ENCODE measurements at places on chromosomes 13 and 19.
A peak's percentile ranks its signal among the peaks of the same experiment; 100 is the strongest.

DNA sequence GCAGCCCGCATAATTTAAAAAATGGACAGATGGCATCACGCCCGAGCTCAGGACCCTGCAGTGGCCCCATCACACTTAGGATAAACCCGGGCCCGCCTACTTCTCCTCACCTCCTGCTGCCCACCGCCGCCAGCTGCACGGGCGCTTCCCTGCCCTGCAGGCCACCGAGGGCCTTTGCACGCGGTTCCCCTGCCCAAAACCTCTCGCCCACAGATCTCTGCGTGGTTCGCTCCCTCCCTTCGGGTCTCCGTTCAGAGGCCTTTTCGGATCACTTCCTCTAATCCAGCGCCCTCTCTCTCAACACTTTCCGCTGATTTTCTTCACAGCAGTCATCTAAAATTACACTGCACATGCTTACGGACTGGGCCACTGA, 1.8 kb downstream of the SHISA7 start:
- DNase-seq: no peak

DNA sequence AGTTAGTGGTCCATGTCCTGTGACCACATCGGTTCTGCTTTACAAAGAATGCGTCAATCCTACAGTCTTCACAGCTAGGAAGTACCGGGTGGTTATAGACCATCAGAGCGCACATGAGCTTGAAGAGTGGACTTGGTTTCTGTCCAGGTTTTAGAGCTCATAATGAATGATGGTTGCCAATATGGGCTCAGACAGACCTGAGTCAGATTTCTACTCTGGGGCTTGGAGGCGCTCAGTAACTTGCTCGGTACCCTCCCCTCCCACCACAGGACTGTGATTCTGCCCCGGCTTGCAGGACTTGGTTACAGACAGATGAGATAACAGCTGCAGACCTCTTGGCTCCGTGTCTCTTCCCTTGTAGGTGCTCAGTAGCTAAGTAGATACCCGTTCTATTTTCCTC, 284.7 kb downstream of the TSHZ3 start:
- no peak for DNase-seq

DNA sequence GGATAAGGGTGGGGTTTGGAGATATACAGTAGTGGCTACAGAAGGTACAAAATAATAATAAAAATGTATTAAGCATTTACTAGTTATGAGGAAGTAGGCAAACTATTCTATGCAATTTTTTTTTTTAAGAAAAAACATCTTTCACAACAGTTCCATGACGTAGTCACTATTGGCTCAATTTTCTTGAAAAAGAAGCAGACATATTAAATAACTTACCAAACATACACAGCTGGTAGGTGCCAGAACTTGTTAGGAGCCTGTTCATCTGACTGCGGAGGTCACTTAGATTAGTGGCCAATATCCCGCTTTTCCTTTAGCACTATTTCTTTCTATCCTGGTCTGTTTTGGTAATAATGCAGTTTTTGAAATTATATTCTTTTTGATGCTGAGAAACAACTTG, 593.5 kb downstream of the KCTD12 start:
- no peak for DNase-seq

DNA sequence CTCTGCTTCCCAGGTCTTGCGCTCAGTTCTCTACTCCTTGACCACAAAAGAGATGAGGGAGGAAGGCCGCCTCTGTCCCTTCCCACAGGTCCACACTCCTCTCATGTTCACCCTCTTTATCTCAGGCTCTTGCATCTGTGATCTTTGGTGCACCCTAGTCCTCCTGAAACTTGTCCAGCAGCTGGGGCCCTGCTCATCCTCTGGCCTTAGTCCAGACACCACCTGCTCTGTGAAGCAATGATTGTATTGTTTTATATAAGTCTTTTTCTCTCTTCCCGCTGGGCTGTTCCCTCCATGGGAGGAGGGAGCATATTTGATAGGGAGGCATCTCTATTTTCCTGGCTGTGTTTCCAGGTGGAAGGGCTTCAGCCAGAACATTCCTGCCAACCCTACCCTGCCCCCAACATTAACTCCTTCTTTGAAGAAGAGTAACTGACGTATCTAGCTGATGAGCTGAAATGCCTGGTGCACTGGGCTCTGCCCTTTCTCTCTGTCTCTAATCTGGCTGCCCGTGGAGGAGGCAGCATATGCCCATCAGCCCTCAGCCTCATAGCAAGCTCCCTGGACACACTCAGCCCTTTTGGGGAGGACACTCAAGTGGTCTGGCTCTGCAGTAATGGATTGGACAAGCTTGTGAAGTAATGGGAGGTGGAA, 38.2 kb upstream of the SIAH3 start:
- no peak for DNase-seq

DNA sequence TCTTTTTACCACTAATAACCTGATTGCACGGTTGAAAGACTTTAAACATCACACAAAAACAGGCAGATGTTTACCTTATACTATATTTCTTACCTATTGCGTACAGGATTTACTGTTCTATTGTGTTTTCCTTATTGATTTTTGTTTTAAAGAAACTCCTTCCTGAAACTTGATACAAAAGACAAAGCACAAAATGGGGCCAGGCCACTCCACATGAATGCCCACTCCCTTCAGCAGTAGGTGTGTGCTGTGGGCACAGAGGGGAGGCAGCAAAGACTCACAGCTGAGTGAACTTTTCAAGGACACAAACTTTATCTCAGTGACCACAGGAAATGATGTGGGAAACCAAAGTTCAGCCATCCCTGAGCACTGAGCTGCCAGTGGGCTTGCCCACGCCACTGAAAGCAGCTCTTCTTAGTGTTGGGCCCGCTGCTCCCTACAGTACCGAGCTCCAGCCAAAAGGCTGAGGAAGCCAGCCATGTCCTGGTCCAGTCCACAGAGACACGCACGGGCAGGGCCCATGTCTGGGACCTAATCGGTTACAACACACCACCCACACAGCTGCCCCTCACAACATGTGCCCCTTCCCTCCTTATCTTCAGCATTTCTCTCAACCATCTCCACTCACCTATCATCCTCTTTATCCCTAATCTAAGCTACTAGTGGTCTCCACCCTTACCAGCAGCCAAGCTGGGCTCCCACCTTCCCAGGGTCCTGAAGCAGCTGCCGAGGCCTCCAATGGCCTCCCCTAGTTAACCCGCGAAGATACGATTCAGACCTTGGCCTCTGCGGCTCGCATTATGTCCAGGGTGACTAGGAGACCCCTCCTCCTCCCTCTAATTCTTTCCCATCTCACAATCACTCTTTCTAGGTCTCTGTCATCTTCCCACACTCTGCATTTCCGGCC, 39.5 kb downstream of the ATP7B start:
- no peak for DNase-seq

DNA sequence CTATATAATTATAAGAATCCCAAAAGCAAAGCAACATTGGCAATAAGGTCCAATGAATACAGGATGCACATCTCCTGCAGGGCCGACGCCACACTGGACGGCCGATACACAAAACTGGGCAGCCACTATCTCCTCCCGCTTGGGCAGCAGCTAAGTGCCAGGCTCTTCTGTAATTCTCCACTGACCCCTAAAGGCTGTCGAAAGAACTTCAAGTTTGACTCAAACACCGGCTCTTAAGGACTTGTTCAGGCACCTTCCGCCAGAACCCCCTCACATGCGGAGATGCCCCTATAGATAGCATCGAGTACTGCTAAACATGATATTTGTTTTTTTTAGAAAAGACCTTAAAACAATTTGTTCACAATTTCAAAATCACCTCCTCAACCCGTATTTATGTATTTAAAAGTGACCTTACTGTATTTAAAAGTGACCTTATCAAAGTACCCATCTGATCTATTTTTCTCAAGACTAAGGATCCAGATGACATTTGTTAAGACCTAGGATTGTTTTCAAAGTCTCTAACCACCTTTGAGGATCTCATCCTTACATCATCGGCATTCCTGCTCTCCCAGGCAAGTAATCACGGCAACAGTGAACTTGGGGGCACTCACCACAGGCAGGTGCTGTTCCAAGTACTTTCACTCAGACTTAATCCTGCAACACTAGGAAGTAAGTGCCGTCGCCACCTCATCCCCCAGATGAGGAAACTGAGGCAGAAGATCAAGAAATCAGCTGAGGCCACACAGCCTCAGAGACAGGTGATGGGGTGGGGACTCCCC, 77.8 kb downstream of the TUBGCP3 start:
- DNase-seq: no peak

- peak; percentile 62 for DNase-seq
Observed at GRCh38 chr19:58181902-58182576, 822 bp upstream of the ZNF274 start.

DNA sequence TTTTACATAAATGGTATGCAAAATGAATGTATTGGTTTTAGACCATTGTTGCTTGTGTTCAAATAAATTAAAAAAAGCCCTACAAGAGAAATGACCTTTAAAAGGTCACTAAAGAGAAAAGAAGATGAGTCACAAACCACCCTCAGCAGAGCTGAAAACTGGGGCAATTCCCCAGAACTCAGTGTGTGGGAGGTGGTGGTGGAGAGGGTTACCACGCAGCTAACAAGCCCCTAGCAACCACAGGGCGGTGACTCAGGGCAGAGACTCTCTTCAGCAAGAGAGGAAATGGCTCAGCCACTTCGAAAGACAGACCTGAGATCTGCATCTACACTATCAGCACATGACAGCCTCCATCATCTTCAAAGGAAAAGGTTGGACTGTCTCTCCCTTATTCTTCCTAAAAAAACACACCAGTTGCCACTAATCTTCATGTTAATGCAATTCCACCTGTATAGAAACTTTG, 29.4 kb upstream of the NDFIP2 start:
- DNase-seq: peak; percentile 76

DNA sequence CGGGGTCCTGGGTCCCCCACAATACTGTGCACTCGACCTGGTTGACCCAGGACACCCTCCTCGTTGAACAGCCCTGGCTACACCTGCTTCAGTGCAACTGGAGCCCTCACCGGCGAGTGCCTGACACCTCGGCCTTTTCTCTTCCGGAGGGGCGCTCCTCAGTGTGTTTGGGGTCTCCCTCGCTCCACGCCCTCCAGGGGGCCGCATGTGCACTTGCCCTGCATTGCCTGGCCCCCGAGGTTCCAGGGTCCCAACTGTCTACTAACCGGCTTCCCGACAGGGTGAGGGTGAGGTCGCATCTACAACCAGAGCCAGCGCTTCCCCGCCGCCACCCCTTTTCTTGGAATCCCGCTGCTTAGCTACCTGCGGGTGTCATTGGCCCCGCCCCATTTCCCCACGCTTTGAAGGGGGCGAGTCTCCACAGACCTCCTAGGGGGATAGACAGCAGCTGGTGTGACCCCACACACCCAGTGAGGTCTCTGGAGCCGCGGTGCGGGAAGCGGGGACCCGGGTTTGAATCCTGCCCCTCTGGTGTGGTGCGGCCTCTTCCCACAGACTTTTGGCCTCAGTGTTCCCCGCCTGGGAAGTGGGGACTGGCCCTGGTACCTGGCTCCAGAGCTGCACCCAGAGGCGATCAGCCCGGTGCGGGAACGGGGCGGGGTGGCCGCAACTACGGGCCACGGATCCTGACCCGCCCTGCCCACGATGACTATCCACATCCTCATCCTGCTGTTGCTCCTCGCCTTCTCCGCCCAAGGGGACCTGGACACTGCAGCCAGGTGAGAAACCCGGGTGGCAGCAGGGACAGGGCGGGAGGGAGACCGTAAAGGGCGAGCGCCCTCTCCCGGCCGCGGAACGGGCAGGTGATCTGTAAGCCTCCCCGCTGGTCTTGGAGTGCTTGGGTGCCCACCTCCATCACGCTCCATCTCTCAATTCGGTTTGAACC, at the start of gene ADM5:
Gene ADM5 (plus strand): TSS at position 462 of the 946 bp plus-strand sequence. CDS start 244 bp downstream, at position 706.
- peak; percentile 61 for DNase-seq

DNA sequence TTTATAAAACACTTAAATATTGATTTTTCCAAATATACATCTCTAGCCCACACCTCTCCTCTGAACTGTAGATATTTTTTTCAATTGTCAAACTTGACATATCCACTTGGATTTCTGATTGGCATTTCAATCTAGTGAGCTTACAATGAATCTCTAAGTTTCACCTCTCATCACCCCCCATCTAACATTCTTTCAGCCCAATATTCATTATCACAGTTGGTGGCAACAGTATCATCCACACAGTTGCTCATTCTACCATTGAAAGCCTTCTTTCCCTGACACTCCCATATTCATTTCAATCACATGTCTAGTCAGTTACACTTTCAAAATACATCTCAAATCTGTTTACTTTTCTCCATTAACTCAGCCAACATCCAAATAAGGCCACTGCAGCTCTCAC, 385.2 kb downstream of the PCDH20 start:
- DNase-seq: no peak

DNA sequence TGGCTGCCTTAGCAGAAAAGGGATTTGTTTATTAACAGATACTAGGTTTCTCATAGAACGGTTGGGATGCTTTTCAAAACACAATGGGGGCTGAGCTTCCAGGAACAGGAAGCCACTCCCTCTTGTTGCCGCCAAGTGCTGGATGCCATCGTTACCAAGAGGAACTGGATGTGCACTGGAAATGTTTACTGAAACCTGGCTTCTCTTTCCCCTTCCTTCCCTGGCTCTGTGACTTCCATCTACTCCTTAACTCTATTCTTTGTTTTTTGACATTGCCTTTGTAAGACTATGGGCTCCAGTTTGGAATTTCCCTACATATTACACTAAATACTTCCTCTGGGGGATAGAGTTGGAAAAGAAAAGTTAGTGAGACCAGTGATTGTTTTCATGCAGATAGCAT, 11.7 kb upstream of the KL start:
- no peak for DNase-seq

GRCh38 chr13:47407808-47408207, 511.0 kb upstream of the HTR2A start:
- DNase-seq: no peak

GRCh38 chr19:35757231-35757748, 461 bp upstream of the HSPB6 start:
- peak; percentile 29 for DNase-seq

DNA sequence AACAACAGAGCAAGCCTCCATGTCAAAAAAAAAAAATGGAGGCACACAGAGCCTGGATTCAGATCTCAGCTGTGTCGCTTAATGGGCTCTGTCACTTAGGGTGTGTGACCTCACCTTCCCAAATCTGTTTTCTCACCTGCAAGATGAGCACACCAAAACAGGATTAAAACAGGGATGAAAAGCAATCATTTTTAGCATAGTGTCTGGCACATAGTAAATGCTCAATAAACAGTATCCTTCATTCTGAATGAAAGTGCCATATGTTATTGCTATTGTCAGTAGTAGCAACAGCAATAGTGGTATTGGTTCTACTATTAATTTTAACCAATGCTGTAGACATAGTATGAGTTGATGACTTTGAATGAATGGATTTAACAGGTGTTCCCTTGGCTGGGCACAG, 23.3 kb downstream of the SAMD4B start:
- no peak for DNase-seq

DNA sequence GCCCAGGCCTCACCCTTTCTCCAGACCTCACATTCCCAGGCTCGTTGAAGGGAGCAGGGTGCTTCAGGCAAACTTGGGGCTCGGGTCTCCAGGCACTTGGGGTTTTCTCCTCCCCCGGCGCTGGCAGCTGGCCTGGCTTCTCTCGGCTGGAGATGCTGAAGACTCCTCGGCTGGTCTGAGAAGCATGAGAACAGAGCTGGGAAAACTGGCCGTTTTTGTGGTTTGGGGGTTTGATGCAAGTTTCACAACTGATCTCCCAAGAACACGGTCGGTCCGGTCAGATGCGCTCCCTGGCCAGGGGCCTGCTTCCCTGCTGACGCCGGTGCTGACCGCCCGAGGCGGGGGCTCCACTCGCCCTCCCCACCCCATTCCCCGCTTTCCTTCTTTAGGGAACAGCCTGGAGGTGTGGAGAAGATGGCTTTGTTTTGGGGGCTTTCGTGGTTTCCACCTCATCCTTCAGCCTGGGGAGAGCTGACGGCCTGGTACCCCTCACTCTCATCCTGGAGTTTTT, 35.3 kb downstream of the CEBPA start:
- DNase-seq: no peak

- DNase-seq: no peak
Observed at GRCh38 chr19:38059897-38060296, 152.9 kb downstream of the SIPA1L3 start.

Measured in CD8-positive, alpha-beta T cell (primary cell).